ENCODE measurements at places on chromosomes 6 and 20.

GRCh38 chr6:138979365-138979764 lies 8.7 kb downstream of the REPS1 start:
- no peak for DNase-seq

DNA sequence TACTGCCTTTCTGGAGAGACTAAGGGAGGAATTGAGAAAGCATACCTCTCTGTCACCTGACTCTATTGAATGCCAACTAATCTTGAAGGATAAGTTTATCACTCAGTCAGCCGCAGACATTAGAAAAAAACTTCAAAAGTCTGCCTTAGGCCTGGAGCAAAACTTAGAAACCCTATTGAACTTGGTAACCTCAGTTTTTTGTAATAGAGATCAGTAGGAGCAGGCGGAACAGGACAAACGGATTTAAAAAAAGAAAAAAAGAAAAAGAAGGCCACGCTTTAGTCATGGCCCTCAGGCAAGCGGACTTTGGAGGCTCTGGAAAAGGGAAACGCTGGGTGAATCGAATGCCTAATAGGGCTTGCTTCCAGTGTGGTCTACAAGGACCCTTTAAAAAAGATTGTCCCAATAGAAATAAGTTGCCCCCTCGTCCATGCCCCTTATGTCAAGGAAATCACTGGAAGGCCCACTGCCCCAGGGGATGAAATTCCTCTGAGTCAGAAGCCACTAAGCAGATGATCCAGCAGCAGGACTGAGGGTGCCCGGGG lies 43.1 kb upstream of the RNF182 start:
- no peak for DNase-seq

- DNase-seq = no peak
Measured at GRCh38 chr6:89272596-89272995, 42.5 kb downstream of the GABRR2 start.

DNA sequence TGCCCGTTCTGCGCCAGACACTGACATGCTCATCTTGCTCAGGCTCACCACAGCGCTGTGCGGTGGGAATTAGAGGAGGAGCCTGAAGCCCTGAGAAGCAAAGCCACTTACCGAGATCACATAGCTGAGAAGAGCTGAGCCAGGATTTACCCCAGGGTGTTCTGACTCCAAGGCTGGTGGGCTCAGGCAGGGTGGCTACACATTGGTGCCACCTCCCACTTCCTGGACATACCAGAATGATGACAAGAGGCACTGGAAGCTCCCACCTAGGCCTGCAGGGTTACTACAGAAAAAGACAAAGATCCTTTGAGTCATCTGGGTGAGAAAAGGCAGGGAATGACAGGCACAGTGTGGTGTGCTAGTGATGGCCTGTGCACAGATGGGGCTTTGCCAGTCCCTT lies 24.4 kb upstream of the FKBP1A start:
- no peak for DNase-seq

Data from NCI-H187 treated with DMSO at 0.1 percent for 48 hours (cell line).